ENCODE measurements at places on chromosomes 11 and 22. TPM values are rescaled to one million over a fixed set of nuclear protein-coding genes. Genes with fewer than 3 reads are reported as not detected.
A peak's percentile ranks its signal among the peaks of the same experiment; 100 is the strongest.

The PRR33 gene
- total RNA-seq, result not detected

GRCh38 chr11:117841551-117842031 lies 17.0 kb upstream of the FXYD2 start:
- DNase-seq, result no peak

DNA sequence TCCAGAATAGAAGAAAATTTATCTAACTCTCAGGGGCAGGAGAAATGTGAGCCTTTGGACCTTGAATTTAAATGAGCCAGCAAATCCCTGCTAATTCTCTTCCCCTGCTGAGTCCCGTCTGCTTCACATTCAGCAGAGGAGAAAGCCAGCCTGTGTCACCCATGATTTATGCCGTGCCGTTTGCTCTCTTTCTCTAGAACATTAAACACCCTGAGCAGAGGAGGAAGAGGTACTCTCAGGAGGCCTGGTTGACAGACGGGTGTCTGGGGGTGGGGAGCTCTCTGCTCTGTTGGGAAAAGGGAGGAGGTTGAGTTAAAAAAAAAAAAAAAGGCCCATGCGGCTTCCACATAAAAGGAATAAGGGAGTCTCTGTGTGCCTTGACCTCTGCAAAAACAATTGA lies 11.3 kb upstream of the MTMR3 start:
- no peak for DNase-seq

The VPS51 gene
- total RNA-seq, result 139 TPM

The ESRRA gene
- total RNA-seq, result 74.5 TPM

GRCh38 chr11:12139144-12139881 lies 28.9 kb downstream of the MICAL2 start:
- DNase-seq, result peak; percentile 87

GRCh38 chr11:19827399-19828135 lies 114.9 kb downstream of the NAV2 start:
- no peak for DNase-seq

- no peak for DNase-seq
Observed at GRCh38 chr11:67670316-67671210, 3.9 kb downstream of the ALDH3B2 start.

Measured in HT1080 (cell line).